Sciatic nerve (tissue), 2 donors: ENCODE measurements at places on chromosomes 4 and X. TPM values are rescaled to one million over a fixed set of nuclear protein-coding genes. Genes with fewer than 3 reads are reported as not detected.

GRCh38 chr4:36532670-36533379 lies 251.4 kb downstream of the DTHD1 start:
- DNase-seq: no peak

DNA sequence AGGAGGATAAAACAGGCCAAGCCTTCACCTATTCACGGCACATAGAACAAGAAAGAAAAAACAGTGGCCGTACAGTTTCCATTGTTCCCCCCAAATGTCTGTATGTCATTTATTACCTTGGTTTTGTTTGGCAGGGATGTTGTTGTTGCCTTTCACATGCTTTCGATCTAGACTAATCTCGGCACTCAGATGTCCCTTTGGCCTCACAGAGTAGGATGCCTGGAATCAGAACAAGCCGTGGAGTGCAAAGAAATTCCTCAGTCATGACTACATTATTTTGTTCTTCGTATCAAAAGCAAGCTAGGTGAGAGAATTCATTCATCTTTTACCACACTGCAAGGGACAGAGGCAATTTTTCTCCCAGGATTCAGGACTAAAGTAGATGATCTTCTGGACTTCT lies 106.9 kb downstream of the SMIM20 start:
- no peak for DNase-seq

GRCh38 chr4:76267811-76268210 lies 16.3 kb downstream of the FAM47E start:
- no peak for DNase-seq

DNA sequence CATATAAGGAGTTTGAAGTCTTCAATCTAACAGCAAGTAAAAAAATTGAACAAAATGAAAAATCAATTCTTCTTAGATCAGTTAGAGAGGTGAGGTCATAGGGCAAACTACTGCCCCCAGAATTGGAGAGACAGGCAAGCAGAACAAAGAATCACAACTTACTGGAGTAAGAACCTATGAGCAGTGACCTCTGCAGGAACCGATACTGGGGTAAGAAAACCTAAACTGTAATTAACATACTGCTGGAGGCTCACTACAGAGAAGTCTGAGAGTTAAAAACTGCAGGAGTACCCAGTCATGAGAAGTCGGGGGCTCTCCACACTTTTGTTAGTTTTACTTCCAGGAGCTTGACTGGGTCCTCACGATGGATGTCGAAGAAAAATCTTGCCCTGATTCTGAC lies 16.0 kb downstream of the CLDN22 start:
- DNase-seq: no peak

DNA sequence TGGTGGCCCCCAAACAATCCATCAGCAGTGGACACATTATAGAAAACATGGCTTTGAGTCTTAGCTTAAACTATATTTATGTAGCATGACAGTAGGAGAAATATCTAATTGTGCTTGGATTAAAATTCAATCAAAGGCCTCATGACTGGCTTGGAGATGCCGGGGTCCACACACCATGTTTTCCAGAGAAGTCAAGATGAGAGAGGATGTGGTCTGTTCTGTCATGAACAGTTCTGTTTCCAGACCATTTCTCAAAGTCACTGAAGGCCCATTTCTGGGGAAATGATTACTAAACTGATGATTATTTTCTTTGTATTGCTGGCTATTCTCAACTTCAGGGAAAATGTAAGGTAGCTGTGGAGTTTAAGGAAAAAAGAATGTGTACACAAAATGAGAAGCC lies 76.3 kb downstream of the C4orf51 start:
- no peak for DNase-seq

DNA sequence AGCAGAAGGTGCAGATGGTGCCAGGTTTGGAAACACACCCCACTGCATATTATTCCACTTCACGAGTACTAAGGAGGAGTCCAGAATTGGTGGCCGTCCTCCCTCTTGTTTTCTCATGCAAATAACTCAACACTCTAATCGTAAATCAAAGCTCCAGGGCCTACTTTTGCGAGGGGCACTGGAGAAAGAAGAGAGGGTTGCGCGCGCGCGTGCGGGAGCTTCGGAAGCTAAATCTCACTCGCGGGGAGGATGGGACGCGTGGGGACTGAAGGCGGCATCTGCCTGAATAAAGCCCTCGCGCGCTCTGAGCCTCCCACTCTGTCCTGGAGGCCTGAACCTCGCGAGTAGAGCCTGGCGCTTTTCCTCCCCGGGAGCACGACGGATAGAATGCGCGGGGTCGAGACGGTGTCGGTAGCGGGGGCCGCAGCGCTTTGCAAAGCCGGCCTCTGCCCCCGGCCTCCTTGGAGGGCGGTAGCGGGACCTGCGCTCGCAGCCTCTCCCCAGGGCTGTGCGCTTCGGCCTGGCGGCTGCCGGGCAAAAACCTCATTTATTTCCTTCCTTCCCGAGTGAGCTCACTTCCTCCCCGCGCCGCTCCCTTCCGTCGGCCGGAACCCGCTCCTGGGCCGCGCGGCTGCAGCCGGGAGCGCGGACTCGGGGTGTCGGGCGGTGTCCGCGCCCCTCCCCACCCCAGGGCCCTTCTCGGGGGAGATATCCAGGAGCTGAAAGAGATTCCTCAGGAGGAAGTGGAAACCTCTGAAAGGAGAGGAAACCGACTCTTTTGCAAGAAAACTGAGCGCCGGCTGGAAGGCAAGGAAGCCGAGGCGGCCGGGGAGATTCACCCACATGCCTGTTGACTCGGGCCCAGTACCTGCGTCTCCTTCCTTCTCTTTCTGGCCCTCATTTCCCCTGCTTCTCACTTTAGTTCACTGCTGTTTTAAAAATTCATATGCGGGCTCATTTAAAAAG lies 20.7 kb downstream of the HAND2 start:
- DNase-seq: no peak

DNA sequence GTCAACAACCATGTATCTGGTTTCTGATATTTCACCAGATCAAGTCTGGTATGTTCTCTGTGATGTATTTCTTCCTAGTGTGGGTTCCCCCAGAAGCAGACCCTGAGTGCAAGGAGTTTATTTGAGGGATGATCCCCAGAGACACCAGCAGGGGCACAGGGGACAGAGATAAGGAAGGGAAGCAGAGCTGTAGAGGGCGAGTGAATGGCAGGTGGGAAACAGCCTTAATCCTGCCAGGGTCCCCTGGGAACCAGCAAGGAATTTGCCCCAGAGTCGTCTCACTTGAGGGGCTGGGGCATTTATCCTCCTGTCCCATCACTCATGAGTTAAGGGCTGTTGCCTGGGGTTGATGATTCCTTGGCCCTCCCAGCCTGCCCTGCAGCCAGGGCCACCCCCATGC lies 206.4 kb upstream of the BCOR start:
- DNase-seq: no peak

Gene MSN
- 325 TPM for total RNA-seq

Gene FMR1NB
- not detected for total RNA-seq
